ENCODE measurements at places on chromosomes 7 and 10.

DNA sequence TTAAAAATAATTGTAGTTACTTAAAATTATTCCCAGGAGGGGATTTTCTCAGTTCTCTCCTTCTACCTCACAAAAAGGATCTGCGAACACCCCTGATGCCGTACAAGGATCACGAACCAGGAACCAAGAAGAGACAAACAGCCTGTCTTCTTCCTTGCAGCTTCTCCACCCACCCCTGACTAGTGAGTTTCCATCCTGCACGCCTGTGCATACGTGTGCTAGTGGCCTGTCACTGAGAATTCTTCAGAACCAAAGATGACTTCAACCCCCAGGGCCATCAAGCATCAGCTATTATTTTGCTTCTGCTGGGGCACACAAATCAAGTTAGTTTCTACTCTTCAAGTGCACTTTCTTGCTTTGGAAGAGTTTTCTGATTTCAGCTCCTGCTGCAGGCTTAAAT, 175.5 kb upstream of the KLF6 start:
- DNase-seq: no peak

GRCh38 chr7:11130012-11130411, 156.3 kb downstream of the PHF14 start:
- no peak for DNase-seq

DNA sequence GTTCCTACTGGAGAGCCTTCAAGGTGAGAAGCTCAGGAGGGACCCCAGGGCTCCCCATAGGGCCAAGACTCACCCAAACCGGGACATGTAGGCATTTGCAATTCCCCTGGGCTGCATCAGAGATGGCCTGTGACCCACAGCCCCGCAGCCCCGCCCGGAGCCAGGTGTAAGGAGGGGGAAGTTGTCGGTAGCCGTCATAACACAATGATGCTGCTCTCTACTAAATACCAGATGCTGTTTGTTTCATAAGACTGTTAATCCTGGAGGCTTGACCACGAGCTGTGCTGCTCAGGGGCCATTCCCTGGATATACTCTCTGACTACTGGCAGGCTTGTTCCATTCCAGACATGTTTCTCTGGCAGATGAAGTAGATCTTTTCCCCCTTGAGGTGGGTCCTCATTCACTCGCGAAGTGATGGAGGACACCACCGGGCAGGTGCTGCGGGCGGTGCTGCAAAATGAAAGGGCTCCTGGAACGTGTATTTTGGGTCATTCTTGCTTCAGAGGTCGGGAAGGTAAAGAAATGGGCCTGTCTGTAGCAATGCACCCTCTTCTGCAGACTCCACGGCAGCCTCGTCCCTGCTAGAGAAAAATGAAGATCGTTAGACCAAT, 61.1 kb downstream of the MKI67 start:
- no peak for DNase-seq

DNA sequence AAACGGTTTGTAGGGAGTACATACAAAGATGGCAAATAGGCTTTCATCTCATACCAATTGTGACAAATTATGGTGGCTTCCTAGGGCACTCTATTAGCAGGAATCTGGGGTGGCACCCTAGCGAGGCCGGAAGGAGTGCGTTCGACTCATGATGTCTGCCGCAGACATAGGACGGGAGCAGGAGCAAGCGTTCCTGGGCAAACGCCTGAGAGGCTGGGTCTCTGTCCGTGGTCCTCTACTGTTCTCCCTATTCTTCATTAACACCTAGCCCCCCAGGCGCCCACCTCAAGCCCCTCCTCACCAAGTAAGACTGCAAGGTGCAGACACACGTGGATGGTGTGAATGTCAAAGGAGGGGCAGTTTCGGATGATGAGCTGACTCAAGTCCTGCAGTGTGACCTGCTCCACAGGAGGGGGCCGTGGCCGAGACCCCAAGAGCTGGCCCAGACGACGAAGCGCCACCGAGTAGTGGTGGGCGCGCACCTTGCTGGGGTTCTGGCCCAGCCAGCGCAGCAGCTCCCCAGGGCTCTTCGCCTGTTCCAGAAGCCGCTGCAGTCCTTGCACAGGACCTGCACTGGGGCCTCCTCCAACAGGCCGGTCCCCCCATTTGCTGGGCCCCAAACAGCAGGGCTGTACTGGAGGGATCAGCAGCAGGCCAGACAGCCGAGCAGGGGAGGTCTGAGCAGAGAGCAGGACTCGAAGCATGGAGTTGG, 1.3 kb downstream of the FASTK start:
- DNase-seq: no peak

- no peak for DNase-seq
Measured at GRCh38 chr10:100041306-100042002, 31.7 kb upstream of the DNMBP start.
